Hindlimb muscle (tissue), 1 donor: ENCODE measurements at places on chromosomes 11 and 22. TPM values are rescaled to one million over a fixed set of nuclear protein-coding genes. Genes with fewer than 3 reads are reported as not detected.

- no peak for DNase-seq
Measured at GRCh38 chr11:130737041-130737830, 179.0 kb downstream of the SNX19 start.

GRCh38 chr11:87198266-87198881 is 160.6 kb downstream of the TMEM135 start:
- DNase-seq = no peak

The NFAM1 gene
- polyA plus RNA-seq = 0.89 TPM

The MADD gene
- polyA plus RNA-seq = 33.7 TPM

GRCh38 chr11:11416917-11417316 is 63.9 kb upstream of the CSNK2A3 start:
- no peak for DNase-seq

DNA sequence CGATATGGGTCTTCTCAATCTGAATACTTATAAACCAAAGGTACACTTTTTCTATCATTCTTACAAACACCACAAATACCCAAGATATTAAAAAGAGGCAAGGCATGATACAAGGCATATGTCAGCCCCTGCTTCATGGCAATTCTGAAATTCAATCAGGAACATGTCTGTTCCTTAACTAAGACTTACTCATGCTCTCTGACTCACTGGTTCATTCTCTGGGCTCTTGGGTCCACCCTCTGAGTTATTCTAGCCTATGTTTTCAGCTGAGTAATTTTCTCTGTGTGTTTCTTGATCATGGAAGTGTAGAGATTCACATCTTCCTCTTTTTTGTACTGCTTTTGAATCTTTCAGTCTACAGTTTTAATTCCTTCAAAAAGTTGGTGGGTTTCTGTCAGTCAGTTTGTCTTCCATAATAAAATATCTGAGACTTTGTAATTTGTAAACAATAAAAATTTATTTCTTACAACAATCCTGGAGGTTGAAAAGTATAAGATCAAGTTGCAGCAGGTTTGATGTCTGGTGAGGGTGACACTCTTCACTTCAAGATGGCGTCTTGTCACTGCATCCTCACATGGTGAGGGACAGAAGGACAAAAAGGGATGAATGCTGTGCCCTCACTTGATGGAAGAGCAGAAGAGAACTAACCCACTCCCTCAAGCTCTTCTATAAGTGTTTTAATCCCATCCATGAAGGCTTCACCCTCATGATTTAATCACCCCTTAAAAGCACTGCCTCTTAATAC is 211.7 kb downstream of the FAM76B start:
- no peak for DNase-seq

DNA sequence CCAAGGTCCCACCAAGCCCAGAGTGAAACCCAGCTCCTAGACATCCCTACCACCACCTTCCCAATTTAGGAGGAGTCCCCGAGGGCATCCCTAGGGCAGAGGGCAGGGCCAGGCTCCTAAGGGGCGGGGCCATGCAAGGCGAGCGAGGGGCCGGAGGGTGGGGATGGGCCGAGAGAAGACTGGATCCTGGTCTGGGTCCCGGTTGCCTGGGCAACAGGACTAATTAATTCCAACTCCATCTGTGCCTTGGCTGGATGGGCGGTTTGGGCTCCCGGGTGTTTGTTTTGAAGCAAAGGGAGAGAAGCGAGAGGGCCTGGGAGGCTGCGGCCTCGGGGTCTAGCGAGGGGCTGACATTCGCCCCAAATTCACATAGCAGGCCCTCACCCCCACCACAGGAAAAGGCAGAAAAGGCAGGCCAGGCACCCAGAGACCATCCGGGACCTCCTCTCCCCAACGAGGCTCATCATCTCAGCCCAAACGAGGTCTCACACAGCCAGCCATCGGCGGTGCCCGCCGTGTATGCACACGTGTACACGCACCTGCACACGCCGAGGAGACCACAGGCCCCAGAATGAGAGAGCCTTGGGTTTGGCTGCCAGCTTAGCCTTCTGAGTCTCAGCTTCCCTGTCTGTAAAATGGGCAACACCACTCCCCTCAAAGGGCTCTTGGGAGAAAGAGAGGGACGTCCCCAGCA is 23.9 kb downstream of the ELFN2 start:
- no peak for DNase-seq

DNA sequence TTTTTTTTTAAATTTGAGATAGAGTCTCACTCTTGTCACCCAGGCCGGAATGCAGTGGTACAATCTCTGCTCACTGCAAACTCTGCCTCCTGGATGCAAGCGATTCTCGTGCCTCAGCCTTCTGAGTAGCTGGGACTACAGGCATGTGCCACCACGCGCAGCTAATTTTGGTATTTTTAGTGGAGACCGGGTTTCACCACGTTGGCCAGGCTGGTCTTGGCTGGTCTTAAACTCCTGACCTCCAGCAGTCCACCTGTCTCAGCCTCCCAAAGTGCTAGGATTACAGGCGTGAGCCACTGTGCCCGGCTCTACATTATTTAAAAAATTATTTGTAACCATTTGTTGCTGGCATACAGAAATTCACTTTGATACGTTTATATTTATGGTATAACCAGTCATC is 18.6 kb downstream of the EP300 start:
- DNase-seq = no peak

DNA sequence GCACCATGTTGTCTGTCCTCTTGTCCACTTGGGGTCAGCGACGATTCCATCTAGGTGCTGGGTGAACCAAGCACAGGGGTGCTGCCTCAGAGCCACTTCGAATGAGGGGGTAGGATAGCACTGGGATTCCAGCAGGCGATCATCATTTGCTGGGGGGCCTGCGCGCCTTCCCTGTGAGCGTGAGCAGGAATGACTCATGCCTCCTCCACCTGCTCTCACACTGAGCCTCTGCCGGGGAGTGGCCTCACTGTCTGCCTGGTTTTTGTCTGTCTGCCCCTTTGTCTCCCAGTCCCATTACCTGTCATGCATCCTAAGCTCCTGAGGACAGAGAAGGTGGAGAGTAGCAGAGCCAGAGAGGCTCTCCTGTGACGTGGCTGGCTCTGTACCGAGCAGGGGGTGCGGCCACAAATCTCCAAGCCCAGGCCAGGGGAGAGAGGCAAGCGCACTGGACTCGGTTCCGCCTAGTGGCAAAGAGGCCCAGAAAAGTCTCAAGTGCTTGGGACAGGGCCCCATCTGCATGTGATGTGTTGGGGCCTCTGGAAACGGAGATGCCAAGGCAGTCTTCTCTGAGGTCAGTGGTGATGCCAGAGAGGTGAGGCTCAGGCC is 30.8 kb downstream of the RSPH14 start:
- no peak for DNase-seq

- no peak for DNase-seq
Measured at GRCh38 chr22:44159221-44159620, 21.5 kb upstream of the PARVG start.

DNA sequence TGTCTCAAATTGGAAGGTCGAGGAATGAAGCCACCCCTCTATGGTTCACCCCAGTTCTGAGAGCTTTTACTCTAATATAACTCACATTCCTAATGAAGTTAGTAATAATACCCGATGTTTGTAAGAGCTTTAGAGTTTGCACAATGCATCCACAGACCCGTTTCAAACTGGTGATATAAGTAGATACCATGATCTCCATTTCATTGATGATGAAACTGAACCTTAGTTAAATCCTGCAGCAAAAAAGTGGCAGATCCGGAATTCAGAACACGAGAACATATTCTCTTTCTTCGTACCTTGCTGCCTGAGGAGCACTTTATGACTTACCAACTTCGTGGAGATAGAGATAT is 757 bp upstream of the RBFOX2 start:
- no peak for DNase-seq

The C11orf91 gene
- polyA plus RNA-seq = not detected

The PHOX2A gene
- polyA plus RNA-seq = 0.21 TPM

GRCh38 chr22:40396882-40397281 is 26.5 kb downstream of the SGSM3 start:
- DNase-seq = no peak

The MIAT gene
- 0.13 TPM for polyA plus RNA-seq

The SF3B2 gene
- 128 TPM for polyA plus RNA-seq

DNA sequence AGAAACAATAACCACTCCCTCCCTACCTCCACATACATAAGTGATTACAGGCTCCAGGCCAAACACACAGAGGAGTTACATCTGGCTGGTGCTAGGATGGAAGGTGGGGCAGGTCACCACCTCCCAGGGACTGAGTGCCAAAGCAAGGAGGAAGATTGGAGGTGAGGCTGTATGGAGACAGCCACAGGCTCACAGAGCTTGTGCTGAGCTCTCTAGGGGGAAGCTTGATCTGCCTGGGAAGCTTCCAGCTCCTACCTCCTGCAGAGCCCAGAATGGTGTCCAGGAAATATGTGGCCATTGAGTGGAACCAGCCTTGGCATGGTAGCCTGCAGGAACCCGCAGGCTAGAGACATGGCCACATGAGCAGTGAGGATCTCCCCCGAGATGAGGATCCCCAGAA is 3.6 kb upstream of the MED15 start:
- DNase-seq = no peak

GRCh38 chr22:24061124-24061684 is 50.1 kb downstream of the CABIN1 start:
- DNase-seq = no peak

The SCN2B gene
- polyA plus RNA-seq = 2.9 TPM

DNA sequence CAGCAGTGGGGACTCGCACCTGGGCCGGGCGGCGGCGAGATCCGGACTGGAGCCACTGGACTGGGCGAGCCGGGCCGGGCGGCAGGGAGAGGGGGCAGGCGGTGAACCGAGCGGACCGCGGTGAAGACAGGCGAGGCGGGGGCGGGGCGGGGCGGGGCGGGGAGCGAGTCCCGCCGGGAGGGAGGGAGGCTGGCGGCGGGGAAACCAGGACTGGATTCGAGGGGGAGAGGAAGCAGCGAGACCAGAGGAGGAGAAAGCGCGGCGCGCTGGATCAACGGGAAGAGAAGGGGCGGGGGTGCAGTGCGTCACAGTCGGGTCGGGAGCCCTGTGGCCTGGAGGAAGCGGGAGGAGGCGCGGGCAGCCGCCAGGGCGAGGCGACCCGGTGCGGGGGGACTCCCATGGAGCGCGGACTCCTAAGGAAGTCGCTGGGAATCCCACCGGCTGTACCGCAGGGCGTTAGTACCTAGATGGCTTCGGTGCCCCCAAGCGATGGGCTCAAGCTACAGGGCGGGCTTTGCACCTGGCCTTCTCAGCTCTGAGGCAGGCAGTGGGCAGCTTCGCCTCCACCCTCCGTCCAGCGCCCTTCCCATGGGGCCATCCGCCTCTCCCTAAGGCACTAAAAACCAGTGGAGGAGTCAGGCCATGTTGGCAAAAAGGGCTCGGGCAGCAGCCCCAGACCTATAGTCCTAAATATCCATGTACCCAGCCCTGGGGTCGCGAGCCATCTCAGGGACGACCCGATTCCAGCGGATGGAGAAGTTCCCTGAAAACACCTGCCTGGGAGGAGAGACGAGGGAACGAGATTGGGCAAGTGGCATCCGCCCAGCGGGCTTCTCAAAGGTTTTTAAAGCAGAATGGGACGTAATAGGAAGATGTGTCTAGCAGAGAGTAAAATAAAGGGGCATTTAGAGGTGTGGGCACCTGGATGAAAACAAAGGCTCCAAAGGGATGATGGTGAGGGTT is at the start of gene TMEM121B:
TSS of gene TMEM121B (minus strand) at position 128 of the 963 bp plus-strand sequence. CDS start 233 bp downstream, outside the sequence.
- DNase-seq = peak; percentile 61

- DNase-seq = no peak
Measured at GRCh38 chr11:2105511-2105910, 33.7 kb downstream of the IGF2 start.

The MRGPRX3 gene
- polyA plus RNA-seq = not detected

The CDC42BPG gene
- 1.0 TPM for polyA plus RNA-seq

The TECTA gene
- polyA plus RNA-seq = 1.7 TPM

GRCh38 chr11:60056349-60056969 is at the start of gene MS4A3:
MS4A3 (plus strand) TSS chr11:60056665; CDS start chr11:60061161, 4,496 bp downstream.
- DNase-seq = no peak
